Right ventricle myocardium superior (tissue), 1 donor: ENCODE measurements at places on chromosomes 13 and 19.

- peak; percentile 71 for DNase-seq
Observed at GRCh38 chr19:13064092-13064489, 38.6 kb downstream of the LYL1 start.

DNA sequence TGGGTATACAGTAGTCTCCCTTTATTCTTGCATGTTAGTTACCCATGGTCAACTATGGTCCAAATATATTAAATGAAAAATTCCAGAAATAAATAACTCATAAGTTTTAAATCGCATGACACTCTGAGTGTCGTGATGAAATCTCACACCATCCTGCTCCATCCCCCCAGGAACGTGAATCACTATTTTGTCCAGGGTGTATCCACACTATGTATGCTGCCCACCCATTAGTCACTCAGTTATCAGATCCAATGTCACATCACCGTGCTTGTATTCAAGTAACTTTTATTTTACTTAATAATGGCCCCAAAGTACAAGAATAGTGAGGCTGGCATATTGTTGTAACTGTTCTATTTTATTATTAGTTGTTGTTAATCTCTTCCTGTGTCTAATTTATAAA lies 115.8 kb upstream of the SERP2 start:
- no peak for DNase-seq

- DNase-seq: no peak
Observed at GRCh38 chr13:95307507-95307906, 6.3 kb upstream of the ABCC4 start.

DNA sequence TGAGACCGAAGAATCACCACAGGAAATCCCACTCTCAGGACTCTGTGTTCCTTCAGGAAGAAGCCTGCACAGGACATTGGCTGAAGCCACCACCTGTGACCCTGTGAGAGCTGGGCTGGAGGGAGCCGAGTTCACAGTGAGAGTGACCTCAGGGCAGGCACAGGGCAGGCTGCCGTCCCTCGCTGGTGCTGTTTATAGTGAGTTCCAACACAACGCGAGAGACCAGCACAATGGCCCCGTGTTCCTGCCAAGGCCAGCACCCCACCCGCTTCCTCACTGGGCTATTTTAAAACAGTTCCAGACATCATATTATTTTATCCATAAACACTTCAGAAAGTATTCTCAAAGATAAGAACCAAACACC lies 18.4 kb upstream of the GAS6 start:
- DNase-seq: peak; percentile 88

DNA sequence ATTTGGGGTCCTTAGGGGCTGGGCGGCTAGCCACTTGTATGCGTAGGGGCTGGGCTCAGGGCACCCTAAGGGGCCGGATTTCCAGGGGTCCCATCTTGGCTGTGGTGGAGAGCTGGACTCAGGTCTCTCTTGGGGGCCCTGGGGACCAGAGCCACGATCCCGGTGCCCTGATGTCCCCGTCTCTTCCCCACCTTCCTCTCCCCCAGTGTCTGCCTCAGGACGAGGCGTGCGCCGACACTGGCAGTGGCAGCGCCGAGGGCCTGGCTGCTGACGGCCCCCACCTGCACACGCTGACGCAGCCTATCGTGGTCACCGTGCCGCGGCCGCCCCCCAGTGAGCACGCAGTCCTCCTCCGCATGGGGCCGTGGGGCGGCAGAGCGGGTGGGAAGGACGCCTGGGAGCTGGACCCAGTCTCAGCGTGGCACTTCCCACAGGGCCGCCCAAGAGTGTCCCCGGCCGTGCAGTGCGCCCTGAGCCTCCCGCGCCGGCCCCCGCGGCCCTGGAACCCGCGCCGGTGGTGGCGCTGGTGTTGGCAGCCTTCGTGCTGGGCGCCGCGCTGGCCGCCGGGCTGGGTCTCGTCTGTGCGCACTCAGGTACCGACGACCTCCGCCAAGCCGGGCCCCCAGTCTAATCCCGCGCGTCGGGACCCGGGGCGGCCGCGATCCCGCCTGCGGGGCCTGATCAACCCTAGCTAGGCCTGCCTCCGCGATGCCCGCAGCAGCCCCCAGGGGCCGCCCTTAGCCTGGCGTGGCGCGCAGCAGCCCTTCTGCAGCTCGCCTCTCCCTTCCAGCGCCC lies 2.7 kb upstream of the SNAPC2 start:
- peak; percentile 73 for DNase-seq
